CD14-positive monocyte (primary cell): ENCODE measurements at places on chromosomes 13 and 19.

GRCh38 chr19:16521715-16522289, 20.4 kb downstream of the CHERP start:
- no peak for DNase-seq

GRCh38 chr19:4391701-4392483, 8.5 kb downstream of the SH3GL1 start:
- no peak for DNase-seq

GRCh38 chr19:19594381-19594780, 24.1 kb downstream of the PBX4 start:
- no peak for DNase-seq

GRCh38 chr19:2722541-2723344, 1.6 kb upstream of the DIRAS1 start:
- peak; percentile 32 for DNase-seq

GRCh38 chr19:5354403-5354802, 13.8 kb upstream of the PTPRS start:
- no peak for DNase-seq

DNA sequence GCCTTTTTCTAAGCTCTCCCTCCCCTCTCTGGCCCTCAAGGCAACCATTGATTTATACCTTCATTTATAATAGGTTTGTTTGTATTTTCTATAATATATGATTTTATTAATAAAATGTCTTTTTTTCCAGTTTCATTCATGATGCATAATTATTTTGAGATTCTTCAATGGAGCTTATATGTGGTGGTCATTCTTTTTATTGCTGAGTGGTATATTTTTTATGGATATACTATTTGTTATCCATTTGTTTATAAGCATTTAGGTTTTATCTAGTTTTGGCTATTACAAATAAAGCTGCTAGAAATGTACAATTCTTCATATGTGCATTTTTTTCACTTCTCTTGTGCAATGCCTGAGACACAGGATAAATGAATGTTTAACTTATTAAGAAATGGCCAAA, 10.8 kb downstream of the ZNF211 start:
- no peak for DNase-seq

GRCh38 chr19:27780367-27781075, 1432.4 kb downstream of the UQCRFS1 start:
- DNase-seq = peak; percentile 62

DNA sequence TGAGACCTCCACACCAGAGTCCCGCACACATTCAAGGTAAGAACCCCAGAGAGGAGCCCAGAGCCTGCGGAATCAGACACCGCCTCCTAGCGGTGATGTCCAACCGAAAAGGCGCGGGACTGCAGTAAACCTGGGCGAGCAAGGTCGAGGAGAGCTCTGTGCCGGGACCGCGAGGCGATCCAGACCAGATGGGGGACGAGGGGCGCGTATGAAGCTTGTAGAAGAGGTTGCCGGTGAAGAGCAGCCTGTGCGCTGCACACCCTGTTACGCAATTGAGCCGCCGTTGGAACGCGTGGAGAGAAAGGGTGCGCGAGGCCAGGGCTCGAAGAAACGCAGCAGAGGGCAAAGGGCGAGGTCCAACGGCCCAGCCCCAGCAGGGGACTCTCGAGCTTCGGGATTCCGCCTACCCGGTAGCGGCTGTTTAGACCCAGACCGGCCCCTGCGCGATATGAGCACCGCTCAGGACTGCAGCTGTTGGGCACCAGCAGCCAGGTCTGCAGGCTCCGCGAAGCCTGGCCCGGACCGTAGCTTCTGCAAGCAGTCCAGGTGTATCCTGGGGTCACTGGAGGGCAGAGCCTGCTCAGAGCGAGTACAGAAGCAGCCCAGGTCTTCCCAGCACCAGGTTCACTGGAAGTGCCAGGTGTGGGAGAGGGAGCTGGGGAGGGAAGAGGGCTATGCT, 65.9 kb upstream of the ZNF599 start:
- DNase-seq = no peak

DNA sequence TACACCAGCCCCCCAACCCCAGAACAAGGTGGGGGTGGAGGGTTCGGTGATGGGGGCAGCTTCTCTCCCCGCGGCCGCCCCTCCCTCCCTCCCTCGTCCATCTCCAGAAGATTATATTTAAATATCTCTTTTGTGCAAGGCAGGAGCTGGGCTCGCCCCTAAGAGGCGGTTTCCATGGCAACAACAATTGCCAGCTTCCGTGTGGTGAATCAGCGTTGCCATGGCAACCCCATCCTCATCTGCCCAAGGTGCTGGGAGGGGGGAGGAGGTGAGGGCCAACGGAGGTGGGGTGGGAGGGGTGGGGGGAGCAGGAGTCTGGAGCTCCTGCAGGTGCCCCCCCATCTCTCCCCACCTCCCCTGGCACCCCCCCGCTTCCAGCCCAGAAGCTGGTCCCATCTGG, 46.4 kb downstream of the CELF5 start:
- no peak for DNase-seq

DNA sequence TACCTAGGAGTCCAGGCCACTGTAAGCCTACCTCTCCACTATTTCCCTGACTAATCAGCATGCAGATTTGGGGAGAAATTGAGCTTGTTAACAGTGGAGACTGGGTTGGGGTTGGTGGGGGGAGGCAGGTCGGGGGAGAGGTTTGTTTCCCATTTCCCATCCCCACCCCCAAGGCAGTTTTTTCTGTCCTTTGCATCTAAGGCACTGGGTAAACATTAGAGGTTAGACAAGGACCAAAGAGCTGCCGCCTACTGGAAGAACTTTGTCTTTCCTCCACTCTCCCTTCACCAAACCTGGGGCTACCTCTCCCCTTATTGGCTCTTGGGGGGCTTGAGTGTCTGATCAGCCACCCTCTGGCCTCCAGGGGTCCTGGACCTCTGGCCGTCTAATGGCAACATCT, 953 bp downstream of the KCNN4 start:
- DNase-seq = no peak

GRCh38 chr19:2796659-2797266, 11.5 kb downstream of the THOP1 start:
- no peak for DNase-seq

GRCh38 chr19:14478113-14478545, 3.0 kb upstream of the PTGER1 start:
- DNase-seq = no peak

DNA sequence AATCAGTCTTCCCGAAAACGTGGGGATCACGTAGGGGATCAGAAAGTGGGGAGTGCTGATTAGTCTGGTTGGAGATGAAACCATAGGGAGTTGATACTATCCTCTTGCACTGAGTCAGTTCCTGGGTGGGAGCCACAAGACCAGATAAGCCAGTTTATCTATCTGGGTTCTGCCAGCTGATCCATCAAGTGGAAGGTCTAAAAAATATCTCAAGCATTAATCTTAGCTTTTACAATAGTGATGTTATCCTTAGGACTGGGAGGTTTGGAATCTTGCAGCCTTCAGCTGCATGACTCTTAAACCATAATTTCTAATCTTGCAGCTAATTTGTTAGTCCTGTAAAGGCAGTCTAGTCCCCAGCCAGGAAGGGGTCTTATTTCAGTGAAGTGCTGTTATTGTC, 2474.2 kb downstream of the PCDH9 start:
- DNase-seq = no peak

GRCh38 chr13:75825161-75825560, 189.0 kb downstream of the LMO7 start:
- no peak for DNase-seq

DNA sequence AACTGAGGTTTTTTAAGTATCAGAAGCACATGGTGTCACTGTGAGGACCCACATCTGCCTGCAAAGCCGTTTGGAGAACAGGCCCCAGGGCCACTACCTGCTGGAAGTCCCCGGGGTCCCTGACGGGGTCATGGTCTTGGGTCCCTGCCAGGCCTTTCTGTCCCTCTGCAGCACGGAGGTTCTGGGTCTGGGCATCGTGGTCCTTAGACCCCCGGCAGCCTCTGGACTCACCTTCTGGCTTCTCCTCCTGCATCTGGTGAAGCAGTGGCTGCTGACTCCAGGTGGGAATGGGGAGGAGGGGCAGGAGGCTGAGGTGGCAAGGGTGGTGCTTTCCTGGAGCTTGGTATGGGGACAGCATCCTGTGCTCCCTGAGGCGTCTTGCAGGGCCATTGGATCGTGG, 198.6 kb downstream of the TEX29 start:
- no peak for DNase-seq

DNA sequence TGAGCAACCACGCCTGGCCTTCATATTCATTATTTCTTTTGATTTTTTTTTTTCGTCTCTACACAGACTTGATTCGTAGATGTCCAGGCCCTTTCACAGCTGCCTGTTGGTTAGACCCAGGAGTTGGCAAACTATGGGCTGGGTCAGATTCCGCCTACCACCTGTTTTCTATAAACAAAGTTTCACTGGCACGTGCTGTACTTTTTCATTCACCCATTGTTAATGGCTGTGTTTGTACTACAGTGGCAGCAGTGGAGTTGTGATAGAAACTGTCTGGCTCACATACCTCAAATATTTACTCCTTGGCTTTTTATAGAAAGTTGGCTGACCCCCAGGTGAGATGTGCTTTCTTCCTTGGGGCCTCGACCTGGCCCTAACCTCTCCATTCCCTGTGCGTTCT, 72.9 kb upstream of the TEX29 start:
- no peak for DNase-seq

DNA sequence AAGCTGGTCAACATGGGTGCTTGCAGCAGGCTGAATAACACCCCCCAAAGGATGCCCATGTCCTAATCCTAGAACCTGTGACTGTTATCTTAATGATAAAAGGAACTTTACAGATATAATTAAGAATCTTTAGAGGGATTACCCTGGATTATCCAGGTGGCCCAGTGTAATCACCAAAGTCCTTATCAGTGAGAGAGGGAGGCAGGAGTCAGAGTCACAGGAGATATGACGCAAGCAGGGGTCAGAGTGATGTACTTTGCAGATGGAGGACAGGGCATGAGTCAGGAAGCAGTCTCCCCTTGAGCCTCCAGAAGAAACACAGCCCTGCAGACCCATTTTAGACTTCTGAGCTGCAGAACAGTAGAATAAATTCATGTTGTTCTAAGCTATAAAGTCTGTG, 9.8 kb downstream of the ZNF606 start:
- no peak for DNase-seq

DNA sequence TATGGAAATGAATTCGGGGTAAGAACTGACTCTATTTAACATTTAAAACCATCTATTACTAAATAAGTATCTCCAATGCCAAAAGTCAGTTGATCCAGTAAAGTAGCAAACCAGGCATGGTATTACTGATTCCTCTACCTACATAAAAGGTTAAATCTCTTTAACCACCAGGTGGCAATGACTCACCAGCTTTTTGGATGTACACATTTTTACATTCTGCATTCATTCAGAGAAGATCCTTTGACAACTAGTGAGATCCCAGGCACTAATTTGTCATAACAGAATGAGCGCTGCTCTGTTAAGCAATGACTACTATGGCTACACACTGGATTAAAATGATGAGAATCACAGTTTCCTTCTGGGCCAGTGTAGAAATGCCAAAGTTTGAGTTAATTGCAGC, 329.8 kb upstream of the GPC6 start:
- no peak for DNase-seq

DNA sequence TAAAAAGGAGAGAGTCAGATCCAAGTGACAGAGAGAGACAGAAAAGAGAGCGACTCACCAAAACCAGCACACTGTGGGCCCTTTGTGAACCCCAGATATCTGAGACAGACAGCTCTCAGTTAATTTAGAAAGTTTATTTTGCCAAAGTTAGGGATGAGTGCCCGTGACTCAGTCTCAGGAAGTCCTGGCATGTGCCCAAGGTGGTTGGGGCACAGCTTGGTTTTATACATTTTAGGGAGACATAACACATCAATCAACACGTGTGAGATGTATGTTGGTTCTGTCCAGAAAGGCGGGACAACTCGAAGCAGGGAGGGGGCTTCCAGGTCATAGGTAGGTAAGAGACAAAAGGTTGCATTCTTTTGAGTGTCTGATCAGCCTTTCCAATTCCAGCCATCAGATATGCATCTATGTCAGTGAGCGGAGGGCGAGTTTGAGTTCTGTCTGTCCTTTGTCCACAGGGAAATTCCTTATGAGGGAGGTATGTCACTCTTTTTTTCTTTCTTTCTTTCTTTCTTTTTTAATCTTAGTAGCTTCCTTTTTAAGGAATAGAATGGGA, 37.2 kb upstream of the ATP11A start:
- no peak for DNase-seq

- DNase-seq = no peak
Observed at GRCh38 chr13:90098577-90098976, 1248.9 kb upstream of the MIR17HG start.

GRCh38 chr19:28466107-28467045, 746.6 kb downstream of the UQCRFS1 start:
- DNase-seq = peak; percentile 55

GRCh38 chr13:112844879-112845278, 124.1 kb upstream of the MCF2L start:
- no peak for DNase-seq

- no peak for DNase-seq
Observed at GRCh38 chr13:112803422-112803821, 113.6 kb downstream of the ATP11A start.

DNA sequence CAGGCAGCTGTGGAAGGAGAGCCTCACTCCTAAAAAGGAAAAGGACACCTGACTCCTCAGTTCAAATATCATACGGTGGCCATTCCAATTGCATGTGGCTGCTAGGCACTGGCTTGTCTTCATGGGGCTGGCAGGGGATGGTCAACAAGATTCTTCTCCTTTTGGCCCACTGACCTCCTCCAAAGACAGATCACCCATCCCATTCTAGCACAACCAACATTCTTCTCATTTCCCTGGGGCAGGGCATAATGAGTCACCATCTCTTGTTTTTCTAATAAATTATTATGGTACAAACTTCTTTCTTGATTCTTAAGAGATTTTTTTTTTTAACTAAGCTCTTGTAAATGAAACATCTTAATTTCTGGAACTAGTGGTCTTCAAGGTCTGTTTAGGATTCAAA, 136.7 kb upstream of the NBEA start:
- DNase-seq = no peak

- DNase-seq = no peak
Observed at GRCh38 chr13:82739881-82740280, 1142.4 kb downstream of the SLITRK1 start.

GRCh38 chr19:55341171-55341588, 1.5 kb downstream of the KMT5C start:
- DNase-seq = peak; percentile 20

DNA sequence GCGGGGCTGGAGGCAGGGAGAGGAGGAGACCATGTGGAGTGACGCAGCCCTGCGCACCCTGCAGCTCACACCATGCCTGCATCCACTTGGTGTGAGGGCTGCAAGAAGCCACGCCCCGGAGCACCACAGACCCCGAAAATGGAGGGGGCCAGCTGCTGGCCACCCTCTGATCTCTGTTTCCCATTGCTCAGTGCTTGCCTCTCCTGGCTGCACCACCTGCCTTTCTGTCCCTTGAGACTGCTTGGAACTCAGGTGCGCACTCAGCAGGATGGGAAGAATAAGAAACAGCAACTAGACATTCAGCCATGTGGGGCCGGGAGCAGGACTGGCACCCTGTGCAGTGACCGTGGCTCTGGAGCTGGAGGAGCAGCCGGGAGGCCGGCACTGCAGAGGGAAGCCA, 64.0 kb downstream of the ANKRD10 start:
- no peak for DNase-seq

GRCh38 chr13:73038064-73038463, 20.7 kb upstream of the KLF5 start:
- no peak for DNase-seq
